ENCODE measurements at places on chromosomes 6 and 20. TPM values are rescaled to one million over a fixed set of nuclear protein-coding genes. Genes with fewer than 3 reads are reported as not detected.

RNF182 gene
- total RNA-seq, result 0.37 TPM

WASF1 gene
- total RNA-seq, result 13.7 TPM

GRCh38 chr6:45531999-45532595 lies 154.4 kb upstream of the SUPT3H start:
- DNase-seq, result no peak

- no peak for DNase-seq
Measured at GRCh38 chr20:60822699-60823607, 429.1 kb upstream of the CDH4 start.

- DNase-seq, result no peak
Measured at GRCh38 chr6:165906736-165907135, 243.7 kb upstream of the PDE10A start.

GRCh38 chr6:40543146-40543545 lies 44.0 kb downstream of the LRFN2 start:
- no peak for DNase-seq

- no peak for DNase-seq
Measured at GRCh38 chr6:170266061-170266825, 24.6 kb downstream of the DLL1 start.

All from posterior vena cava (tissue), 2 donors.